ENCODE measurements at places on chromosomes 5 and 9. TPM values are rescaled to one million over a fixed set of nuclear protein-coding genes. Genes with fewer than 3 reads are reported as not detected.

GRCh38 chr9:125969462-125969861, 222.3 kb downstream of the PBX3 start:
- H3K4me3 ChIP-seq, result no peak overlapping the region
- no peak for DNase-seq
- no peaks in the 10 kb centered on the region for H3K4me1 ChIP-seq
- no peak overlapping the region for H3K27ac ChIP-seq

- H3K27me3 ChIP-seq, result no peaks in the 10 kb centered on the region
- H3K27ac ChIP-seq, result no peak overlapping the region
- no peak overlapping the region for H3K4me3 ChIP-seq
- H3K36me3 ChIP-seq, result no peaks in the 10 kb centered on the region
- no peak for DNase-seq
- H3K4me1 ChIP-seq, result no peaks in the 10 kb centered on the region
Observed at GRCh38 chr5:24368115-24368514, 276.7 kb downstream of the CDH10 start.

DNA sequence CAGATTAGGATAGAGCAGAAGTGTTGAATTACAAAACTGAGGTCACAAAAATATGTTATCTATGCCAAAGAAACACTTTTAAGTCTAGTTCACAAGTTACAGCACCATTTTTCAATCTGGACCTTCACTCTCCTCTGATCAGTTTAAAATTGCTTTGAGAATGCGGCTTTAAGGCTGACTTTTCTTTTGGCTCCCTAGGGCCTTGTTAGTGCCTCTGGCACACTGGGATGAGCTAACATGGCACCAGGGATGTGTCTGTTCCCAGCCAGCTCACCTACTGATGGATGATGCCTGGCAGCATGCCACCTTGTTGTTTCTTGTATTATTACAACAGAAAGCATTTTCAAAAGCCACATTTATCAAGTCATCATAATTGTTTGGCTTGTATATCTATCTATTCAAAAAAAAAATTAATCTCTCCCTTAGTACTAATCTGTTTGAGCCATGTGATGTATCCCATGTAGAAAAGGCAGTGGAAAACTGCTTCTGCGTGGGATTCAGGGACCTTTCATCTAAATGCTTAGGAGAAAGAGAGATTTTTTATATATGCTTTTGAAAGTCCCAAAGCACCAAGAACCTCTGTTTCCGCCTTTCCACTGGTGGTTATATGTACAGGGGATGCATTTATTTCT, 46.6 kb downstream of the ADAMTSL1 start:
- no peaks in the 10 kb centered on the region for H3K36me3 ChIP-seq
- no peak for DNase-seq
- no peaks in the 10 kb centered on the region for H3K4me1 ChIP-seq
- H3K4me3 ChIP-seq, result no peak overlapping the region

DNA sequence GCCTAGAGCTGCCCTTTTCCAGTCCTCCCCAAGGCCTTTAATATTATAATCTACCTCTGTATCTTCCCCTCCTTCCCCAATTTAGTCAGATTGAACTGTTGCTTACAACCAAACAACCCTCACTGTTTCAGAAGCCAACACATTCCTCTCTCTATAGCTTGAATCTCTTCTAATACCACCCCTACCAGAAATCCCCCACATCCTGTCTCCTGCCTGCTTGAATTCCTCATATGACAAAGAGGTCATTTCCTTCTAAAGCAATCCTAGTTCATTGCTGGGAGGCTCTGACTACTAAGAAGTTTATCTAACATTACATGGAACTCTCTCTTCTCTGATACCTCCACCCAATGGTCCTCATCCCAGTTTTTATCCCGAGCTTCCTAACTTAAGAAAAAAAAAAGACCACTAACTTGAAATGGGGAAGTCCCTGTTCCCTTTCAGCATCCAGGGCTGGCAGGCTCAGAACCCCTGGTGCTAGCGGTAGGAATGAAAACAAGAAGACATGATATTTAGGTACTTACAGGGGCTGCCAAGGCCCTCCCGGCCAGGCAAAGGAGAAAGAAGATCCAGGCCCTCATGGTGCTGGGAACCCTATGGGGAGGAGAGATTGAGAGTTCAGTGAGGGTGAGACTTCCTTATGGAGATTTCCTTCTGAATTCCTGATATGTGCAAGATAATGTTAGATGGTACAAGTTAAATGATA, 11.0 kb downstream of the SPARC start:
- H3K36me3 ChIP-seq, result no peaks in the 10 kb centered on the region
- peak overlapping the region; percentile 88 for H3K27ac ChIP-seq
- DNase-seq, result no peak
- H3K27me3 ChIP-seq, result no peaks in the 10 kb centered on the region

The WDR31 gene
- total RNA-seq, result 1.5 TPM

DNA sequence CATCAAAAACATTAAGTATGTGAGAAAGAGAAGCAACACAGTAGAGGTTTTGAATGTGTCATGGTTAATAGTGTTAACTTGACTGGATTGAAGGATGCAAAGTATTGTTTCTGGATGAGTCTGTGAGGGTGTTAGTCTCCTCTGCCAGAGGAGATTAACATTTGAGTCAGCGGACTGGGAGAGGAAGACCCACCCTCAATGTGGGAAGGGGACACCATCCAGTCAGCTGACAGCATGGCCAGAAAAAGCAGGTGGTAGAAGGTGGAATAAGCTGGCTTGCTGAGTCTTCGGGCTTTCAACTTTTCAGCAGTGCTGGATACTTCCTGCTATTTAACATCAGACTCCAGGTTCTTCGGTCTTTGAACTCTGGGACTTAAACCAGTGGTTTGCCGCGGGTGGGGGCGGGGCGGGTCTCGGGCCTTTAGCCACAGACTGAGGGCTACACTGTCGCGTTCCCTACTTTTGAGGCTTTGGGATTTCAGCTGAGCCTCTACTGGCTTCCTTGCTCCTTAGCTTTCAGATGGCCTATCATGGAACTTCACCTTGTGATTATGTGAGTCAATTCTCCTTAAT, 309.9 kb upstream of the ST8SIA4 start:
- H3K4me3 ChIP-seq, result no peak overlapping the region
- H3K36me3 ChIP-seq, result no peaks in the 10 kb centered on the region
- no peak overlapping the region for H3K27ac ChIP-seq

- peak overlapping the region; percentile 48 for H3K27ac ChIP-seq
- DNase-seq, result no peak
- no peak overlapping the region for H3K4me3 ChIP-seq
- H3K27me3 ChIP-seq, result no peaks in the 10 kb centered on the region
- H3K4me1 ChIP-seq, result peaks cover 37% of the 10 kb centered on the region
Observed at GRCh38 chr5:131277447-131277846, 13.6 kb downstream of the CDC42SE2 start.

The TTC39B gene
- 23.3 TPM for total RNA-seq

DNA sequence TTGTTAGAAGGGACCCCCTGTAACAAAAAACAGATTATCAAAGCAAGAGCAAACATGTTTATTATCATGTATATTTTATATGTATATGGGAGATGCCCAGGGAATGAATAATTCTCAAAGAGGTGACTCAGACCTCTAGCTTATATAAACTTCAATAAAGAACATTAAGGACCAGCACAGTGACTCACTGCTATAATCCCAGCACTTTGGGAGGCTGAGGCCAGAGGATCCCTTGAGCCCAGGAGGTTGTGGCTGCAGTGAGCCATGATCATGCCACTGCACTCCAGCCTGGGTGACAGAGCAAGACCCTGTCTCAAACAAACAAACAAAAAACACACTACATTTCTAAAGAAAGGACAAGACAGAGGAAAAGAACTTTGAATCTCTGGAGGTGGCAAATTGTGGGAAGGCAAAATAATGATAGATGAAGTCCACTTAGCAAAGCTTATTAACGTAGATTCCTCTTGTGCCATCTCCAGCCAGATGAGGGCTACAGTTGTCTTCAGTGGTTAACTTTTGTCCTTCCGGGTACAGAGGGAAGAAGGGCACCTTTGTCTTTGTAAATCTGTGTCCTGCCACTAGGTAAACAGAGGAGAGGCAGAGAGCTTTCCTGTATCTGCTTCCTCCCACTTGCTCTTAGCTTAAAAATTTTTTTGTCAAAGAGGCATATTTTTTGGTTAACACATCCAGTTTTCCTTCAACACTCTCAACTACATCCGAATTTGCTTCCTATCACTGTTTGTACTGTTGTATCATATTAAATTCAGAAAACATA, 7.5 kb upstream of the RFK start:
- no peaks in the 10 kb centered on the region for H3K36me3 ChIP-seq
- H3K4me3 ChIP-seq, result no peak overlapping the region
- H3K4me1 ChIP-seq, result peaks cover 24% of the 10 kb centered on the region
- DNase-seq, result peak; percentile 30

DNA sequence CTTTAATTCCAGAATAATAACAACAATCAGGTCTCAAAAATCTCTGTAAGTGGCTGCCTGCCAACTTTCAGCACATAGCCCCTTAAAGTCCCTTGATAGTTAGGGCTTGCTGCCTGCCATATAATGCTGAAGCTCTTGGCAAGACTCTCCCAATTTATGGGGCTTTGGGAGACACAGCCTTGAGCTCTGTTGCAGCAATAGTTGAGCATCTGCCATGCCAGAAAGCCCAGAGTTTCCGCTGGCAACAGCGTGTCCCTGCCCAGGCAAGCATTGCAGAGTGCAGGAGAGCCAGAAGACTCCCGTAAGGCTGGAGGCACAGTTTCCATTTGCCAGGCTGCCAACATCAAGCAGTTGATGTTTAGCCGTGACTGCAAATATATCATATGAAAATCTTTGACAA, 678.5 kb upstream of the NUDT12 start:
- H3K4me3 ChIP-seq, result no peak overlapping the region
- H3K27me3 ChIP-seq, result no peaks in the 10 kb centered on the region
- no peak for DNase-seq
- no peaks in the 10 kb centered on the region for H3K36me3 ChIP-seq
- H3K4me1 ChIP-seq, result no peaks in the 10 kb centered on the region

DNA sequence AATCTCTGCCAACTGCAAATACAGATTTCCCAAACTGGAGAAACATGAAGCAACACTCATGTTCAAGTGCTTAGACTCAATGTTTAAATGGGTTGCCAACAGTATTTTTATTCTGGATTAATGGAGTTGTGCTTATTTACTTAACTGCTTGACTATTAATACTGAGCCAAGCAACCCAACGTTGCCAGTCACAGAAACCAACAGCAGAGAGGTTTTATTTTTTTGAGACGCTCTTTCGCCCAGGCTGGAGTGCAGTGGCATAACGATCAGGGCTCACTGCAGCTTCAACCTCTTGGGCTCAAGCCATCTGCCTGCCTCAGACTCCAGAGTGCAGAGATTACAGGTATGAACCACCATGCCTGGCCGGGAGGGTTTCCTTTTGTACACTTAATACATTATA, 8.5 kb upstream of the TMEM268 start:
- no peak overlapping the region for H3K4me3 ChIP-seq
- H3K4me1 ChIP-seq, result no peaks in the 10 kb centered on the region
- DNase-seq, result no peak
- no peak overlapping the region for H3K27ac ChIP-seq

DNA sequence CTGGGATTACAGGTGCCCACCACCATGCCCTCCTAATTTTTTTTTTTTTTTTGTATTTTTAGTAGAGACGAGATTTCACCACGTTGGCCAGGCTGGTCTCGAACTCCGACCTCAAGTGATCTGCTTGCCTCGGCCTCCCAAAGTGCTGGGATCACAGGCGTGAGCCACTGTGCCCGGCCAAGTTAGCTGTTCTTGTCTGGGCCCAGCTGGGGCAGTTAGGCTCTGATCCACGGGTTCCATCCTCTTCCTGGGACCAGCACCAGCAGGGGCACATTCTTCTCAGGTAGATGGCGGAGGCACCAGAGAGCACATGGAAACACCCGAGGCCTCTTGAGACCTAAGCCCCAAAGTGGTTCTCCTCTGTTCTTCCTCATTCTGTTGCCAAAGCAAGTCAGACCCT, 281.6 kb downstream of the PBX3 start:
- H3K27ac ChIP-seq, result no peak overlapping the region
- H3K4me1 ChIP-seq, result no peaks in the 10 kb centered on the region
- no peak for DNase-seq
- H3K27me3 ChIP-seq, result no peaks in the 10 kb centered on the region

- H3K27ac ChIP-seq, result no peak overlapping the region
- H3K4me1 ChIP-seq, result no peaks in the 10 kb centered on the region
- no peaks in the 10 kb centered on the region for H3K27me3 ChIP-seq
- DNase-seq, result no peak
- no peaks in the 10 kb centered on the region for H3K36me3 ChIP-seq
- H3K4me3 ChIP-seq, result no peak overlapping the region
Observed at GRCh38 chr9:76516871-76517270, 57.9 kb downstream of the GCNT1 start.

The CRHBP gene
- 0.79 TPM for total RNA-seq

DNA sequence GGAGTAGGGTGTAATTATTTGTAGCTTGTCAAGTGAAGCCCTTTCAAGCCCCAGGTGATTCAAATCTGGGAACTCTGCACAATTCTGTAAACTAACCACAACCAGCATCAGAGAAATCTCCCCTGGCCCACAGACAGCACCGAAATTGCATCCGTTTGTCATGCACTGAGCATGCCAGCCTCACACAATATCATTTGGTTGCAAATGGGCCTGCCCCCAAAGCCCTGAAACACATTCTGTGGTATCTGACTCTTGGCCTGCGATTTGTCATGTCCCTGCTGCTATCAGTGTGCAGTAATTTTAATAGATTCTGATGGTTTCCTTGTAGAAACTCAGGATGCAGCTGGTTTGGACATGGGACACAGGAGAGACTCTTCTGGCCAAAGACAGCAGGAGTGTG, 35.3 kb downstream of the SNX24 start:
- H3K27me3 ChIP-seq, result no peaks in the 10 kb centered on the region
- no peaks in the 10 kb centered on the region for H3K36me3 ChIP-seq
- peaks cover 28% of the 10 kb centered on the region for H3K4me1 ChIP-seq
- no peak overlapping the region for H3K27ac ChIP-seq

DNA sequence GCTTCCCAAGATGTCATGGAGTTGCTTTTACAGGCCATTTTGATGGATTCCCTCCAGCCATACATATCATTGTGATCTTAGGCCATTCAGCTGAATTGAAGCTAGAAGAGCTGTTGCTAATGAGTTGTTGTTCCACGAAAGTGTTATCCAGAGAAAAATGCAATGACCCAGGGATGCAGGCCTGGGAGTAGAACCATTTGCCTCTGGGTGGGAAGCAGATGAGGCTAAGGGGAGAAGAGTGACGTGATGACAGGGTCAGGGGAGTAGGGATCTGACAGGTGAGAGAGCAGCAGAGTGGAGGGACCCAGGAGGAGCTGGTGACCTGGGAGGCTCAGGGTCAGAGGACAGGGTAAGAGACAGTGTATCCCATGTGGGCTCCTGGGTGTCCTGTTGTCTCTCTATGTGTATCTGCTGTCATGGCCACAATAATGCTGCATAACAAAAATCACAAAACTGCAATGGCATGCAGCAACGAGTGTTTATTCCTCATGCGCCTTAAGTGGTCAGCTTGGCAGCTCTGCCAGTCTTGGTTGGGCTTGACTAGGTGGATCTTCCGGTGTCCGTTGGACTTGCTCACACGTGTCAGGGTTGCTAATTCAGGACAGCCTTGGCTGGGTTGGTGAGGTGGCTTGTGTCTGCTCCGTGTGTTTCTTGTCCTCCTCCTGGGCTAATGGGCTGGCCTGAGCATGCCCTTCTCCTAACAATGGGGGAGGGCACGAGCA, 90.6 kb downstream of the LIFR start:
- H3K4me3 ChIP-seq, result no peak overlapping the region
- no peaks in the 10 kb centered on the region for H3K36me3 ChIP-seq
- H3K27ac ChIP-seq, result peak overlapping the region; percentile 68
- H3K4me1 ChIP-seq, result peaks cover 52% of the 10 kb centered on the region

The CNTNAP3 gene
- total RNA-seq, result 1.6 TPM

GRCh38 chr5:15070907-15071306, 199.3 kb upstream of the ANKH start:
- no peak overlapping the region for H3K27ac ChIP-seq
- no peaks in the 10 kb centered on the region for H3K36me3 ChIP-seq
- no peaks in the 10 kb centered on the region for H3K27me3 ChIP-seq
- DNase-seq, result no peak
- H3K4me3 ChIP-seq, result no peak overlapping the region

The ECM2 gene
- total RNA-seq, result 3.8 TPM

The BBLN gene
- 137 TPM for total RNA-seq

The NDOR1 gene
- total RNA-seq, result 14.3 TPM

The GARIN3 gene
- not detected for total RNA-seq
